Calu3 (cell line): ENCODE measurements at places on chromosomes 4 and X. TPM values are rescaled to one million over a fixed set of nuclear protein-coding genes. Genes with fewer than 3 reads are reported as not detected.

TBL1X gene
- total RNA-seq: 24.9 and 25.0 TPM in 2 replicates

DKK2 gene
- not detected in 2 replicates for total RNA-seq

TCEAL6 gene
- not detected in 2 replicates for total RNA-seq

SH2D1A gene
- total RNA-seq: not detected in 2 replicates

TRAPPC2 gene
- total RNA-seq: 20.8 and 25.1 TPM in 2 replicates

NEUROG2 gene
- total RNA-seq: not detected in 2 replicates

CABS1 gene
- total RNA-seq: not detected in 2 replicates

WDR17 gene
- 6.3 and 7.6 TPM in 2 replicates for total RNA-seq

FREM3 gene
- total RNA-seq: not detected in 2 replicates

CITED1 gene
- 0.78 TPM in 1 of 2 replicates, not detected in the other for total RNA-seq

PAGE4 gene
- total RNA-seq: not detected in 2 replicates

TGIF2LX gene
- not detected in 2 replicates for total RNA-seq

ELK1 gene
- 42.4 and 43.9 TPM in 2 replicates for total RNA-seq

GRCh38 chrX:145826466-145826865, 8.8 kb downstream of the SLITRK2 start:
- DNase-seq: no peak

DNA sequence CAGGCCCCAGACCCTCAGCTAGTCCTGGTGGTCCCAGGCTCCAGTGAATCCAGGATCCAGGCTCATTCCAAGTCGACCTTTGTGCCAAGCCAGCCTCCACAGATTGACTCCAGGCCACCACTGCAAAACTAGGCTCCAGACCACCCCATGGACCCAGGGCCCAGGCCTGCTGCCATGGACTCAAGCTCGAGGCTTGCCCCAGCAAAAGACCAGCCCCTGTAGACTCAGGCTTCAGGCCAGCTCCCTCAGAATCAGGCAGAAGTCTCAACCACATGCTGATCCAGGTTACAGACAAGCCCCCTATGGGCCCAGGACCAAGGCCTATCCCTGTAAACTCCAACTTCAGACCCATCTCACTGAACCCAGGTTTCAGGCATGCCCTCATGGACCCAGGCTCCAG, 692.4 kb downstream of the PCDH19 start:
- DNase-seq: no peak

DNA sequence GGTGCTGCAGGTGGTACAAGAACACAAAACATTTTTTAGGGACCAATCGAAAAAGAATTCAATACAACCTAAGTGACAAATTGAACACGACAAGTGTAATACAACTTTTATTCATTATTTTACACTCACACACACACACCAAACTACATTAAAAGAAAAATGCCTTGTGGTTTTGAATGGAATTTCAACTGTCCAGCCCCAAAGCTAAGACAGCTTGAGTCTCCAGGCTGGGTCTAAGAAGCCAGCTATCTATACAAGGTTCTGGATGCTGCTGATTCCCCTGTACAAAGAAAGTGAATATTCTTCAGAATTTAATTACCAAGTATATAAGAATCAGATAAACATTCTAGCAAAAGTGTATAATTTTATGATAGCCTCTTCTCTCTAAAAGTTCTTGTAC, 118.2 kb downstream of the PPP3CA start:
- no peak for DNase-seq

- DNase-seq: no peak
Observed at GRCh38 chrX:27863809-27864208, 56.0 kb downstream of the MAGEB10 start.

DNA sequence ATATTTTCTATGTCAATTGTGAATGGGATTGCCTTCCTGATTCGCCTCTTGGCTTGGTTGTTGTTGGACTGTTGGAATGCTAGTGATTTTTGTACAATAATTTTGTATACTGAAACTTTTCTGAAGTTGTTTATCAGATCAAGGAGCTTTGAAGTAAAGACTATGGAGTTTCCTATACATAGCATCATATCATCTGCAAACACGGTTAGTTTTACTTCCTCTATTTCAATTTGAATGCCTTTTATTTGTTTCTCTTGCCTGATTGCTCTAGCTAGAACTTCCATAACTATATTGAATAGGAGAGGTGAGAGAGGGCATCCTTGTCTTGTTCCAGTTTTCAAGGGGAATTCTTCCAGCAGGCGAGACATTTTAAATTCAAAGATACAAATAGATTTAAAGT, 226.5 kb downstream of the FBXO8 start:
- DNase-seq: no peak

DNA sequence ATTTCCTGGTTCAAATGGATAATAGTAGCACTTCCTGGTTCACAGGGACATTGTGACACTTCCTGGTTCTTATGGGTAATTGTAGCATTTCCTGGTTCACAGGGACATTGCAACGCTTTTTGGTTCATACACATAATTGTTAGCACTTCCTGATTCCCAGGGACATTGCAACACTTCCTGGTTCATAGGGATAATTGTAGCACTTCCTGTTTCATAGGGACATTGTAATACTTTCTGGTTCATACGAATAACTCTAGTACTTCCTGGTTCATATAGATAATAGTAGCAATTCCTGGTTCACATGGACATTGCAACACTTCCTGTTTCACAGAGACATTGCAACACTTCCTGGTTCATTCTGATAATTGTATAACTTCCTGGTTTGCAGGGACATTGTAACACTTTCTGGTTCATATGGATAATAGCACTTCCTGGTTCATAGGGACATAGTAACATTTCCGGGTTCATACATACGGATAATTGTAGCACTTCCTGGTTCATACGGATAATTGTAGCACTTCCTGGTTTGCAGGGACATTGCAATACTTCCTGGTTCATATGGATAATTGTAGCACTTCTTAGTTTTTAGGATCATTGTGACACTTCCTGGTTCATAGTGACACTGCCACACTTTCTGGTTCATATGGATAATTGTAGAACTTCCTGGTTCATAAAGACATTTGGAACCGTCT, 61.6 kb upstream of the CD99 start:
- no peak for DNase-seq

DNA sequence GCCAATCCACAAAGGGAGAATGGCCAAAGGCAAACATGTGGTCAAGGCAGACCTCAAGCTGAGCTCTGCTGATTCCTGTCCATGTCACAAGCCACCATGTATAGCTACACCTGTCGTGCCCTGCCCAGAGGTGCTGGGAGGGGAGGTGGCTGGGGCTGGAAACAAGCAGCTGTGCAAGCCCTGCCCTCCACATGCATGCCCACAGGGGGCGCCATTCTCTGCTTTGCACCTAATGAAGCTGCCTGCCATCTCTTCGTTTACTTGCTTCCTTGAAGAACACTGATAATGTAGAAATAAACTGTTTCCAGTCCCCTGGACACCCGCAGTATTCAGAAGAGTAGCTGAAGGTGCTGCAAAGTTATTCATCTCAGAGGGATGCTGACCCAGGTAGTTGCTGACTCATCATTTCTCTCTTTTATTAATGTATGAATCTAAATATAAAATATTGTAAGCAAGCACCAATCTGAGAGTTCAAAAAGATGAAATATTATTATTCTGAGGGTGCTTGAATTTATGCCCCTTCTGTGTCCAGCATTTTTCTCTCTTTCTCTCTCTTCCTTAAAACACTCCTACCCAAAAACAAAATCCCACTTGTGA, 278.6 kb downstream of the ADGRA3 start:
- DNase-seq: peak; percentile 70

- no peak for DNase-seq
Observed at GRCh38 chr4:182486881-182487280, 243.7 kb downstream of the TENM3 start.

GRCh38 chrX:16039363-16039762, 84.0 kb upstream of the GRPR start:
- no peak for DNase-seq

DNA sequence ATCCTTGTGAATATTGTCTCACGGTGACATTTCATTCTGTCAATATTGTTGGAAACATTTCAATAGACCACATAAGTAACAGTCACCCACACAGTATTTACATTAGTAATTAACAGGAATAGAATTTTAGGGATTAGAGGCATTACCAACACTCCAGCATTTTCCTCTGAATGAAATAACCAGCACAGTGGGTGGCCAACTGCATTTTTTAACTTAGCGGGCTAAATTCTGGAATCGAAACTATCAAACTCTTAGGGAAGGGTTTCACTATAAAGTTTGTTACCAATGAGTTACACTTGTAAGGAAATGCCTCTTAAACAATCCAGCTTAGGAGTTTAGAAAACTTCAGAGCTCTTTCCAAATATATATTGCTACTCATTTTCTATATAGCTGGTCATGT, 403.0 kb downstream of the ADGRL3 start:
- DNase-seq: no peak

DNA sequence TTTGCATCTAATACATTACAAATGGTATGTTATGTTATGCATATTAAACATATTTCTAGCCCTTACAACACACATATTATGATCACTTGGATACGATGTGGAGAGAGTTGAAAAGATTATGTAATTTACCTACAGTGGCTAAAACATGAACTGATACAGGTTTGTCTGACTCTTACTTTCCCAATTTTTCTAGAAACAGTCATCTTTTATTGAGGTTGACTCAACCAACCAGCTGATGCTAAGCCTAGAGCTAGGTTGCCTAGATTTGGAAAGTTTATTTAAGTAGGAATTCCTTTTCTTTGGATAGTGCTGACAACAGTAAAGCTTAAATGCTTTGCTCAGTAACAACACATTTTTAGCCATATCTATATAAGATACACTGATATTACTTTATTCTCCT, 1215.1 kb downstream of the ADGRL3 start:
- DNase-seq: no peak

- no peak for DNase-seq
Observed at GRCh38 chr4:7424553-7425111, 10.1 kb downstream of the PSAPL1 start.

DNA sequence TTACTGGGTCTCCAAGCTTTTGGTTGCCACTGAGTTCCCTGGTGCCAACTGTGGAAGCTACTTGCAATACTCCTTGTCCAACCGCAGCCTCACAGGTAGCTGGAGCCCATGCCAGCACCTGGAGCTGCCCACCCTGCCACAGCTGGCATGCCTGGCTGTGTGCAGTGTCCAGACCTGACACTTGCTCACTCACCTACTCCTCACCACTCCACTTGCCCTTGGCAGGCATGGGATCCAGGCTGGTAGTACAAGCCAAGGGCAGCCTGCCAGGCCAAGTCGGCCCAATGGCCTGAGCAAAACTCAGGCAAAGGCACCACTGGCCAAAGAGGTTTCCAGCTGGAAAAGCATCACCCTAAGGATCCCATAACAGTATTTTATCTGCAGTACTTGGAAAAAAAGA, 246.3 kb downstream of the PDGFC start:
- no peak for DNase-seq

DNA sequence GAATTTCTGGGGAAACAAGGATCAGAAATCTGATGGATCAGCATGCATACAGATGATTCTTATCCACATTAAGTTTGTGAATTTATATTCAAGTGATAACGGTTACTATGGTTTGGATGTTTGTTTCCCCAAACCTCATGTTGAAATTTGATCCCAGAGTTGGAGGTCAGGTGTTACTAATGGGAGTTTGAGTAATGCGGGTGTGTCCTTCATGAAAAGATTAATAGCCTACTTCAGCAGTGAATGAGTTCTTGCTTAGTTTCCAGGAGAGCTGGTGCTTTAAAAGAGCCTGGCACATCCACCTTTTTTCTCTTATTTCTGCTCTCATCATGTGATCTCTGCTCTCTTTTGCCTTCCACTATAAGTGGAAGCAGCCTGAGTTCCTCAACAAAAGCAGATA, 712.4 kb downstream of the IL1RAPL1 start:
- peak; percentile 2 for DNase-seq

GRCh38 chrX:40327085-40327484, 229.3 kb upstream of the BCOR start:
- DNase-seq: no peak

DNA sequence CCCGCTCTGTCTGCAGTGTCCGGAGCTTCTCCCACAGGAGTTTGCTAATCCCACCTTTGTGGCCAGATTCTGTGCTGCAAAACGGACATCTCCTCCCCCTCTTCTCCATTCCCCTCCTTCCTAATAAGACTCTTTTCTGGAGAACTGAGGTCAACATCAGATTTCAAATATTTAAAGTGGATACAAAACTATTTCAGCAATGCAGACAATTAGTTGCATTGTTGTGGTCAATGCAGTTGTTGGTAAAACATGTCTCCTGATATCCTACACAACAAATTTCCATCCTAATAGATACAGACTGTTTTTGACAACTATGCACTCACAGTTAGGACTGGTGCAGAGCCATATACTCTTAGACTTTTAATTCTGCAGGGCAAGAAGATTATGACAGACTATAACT, 5.1 kb upstream of the MCUB start:
- no peak for DNase-seq
